ENCODE measurements at places on chromosomes 7 and 10. TPM values are rescaled to one million over a fixed set of nuclear protein-coding genes. Genes with fewer than 3 reads are reported as not detected.

The DNAJC30 gene
- 11.6 TPM for total RNA-seq

DNA sequence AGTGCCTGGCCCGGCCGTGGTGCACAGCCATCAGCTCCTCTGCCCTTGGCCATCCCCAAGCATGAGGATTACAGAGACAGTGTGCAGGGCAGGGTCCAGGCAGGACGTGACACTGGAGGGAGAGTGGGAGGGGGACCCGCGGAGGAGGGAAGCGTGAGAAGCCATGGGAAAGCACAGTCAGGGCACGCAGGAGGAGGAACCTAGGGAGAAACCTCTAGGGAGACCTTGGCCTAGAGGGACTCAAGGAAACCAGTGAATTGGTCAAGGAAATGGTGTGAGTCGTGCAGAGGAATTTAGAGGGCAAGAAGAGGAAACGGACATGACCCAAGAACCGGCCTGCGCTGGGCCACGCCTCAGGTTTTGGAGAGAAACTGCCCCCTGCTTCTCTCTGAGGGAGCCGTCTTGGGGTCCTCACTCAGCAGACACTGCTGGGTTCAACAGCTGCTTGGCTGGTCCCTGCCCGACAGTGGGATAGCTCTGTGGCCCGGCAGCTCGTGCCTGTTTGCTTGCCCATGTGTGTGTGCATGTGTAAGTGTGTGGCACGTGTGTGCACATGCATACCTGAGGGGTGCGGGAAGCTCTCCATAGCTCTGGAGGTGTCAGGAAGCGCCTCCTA is 3.2 kb downstream of the OPN4 start:
- no peak for DNase-seq

DNA sequence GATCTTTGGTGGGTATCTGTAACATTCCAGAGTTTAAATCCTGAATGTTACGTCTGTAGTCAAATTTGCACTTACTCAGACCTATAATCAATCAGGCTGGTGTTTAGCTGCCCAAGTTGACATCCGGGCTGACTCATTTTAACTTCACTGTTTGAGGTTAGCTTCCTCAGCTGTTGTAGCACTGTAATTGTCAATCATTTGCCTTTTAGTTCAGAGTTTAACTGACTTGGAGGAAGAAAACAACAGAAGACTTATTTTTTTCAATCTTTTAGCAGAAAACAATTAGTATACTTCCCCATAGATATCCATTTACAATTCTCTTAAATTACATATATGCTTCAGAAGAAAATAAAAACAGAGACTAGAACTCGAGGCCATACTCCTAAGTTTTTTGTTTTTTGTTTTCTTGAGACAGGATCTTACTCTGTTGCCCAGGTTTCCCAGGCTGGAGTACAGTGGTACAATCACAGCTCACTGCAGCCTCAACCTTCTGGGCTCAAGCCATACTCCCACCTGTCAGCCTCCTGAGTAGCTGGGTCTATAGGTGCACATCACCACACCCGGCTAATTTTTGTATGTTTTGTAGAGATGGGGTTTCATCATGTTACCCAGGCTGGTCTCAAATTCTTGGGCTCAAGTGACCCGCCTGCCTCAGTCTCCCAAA is 38.5 kb upstream of the LRRC17 start:
- peak; percentile 19 for DNase-seq

The TAS2R3 gene
- 0.99 TPM for total RNA-seq

The SLC16A12 gene
- not detected for total RNA-seq

The MMD2 gene
- not detected for total RNA-seq

The AGAP6 gene
- 27.6 TPM for total RNA-seq

DNA sequence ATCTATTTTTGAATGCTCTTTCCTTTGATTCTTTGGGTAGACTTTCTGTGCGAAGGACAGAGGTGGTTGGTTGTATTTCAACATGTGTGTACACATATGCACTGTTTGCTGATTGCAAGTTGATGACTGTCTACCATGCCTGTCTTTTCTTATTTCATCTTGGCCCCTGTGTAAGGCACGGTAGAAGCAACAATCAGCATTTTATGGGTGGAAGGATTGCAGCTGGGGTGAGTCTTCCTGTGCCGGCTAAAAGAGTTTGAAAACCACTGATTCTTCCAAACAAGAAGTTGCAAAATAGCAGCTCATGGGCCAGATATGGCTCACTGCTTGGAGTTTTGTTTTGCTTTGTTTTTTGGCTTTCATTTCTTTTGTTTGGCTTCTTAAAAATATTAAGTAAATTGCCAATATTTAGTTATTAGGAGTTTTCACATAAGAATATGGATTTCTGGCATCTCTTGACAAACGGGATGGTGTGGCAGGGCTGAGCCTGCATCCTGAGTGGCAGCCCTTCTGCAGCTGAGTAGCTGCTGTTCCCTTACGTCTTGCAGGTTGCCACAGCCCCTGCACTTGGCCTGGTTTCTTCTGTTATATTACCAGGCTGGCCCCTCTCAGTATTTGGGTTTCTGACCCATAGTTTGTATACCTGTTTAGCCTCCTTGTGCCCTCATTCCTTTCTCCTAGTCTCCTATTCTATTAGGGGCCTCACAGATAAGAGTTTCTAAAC is 7.2 kb downstream of the ZNF862 start:
- DNase-seq = no peak

GRCh38 chr7:423312-424260 is 96.1 kb downstream of the PDGFA start:
- no peak for DNase-seq

GRCh38 chr7:141280100-141280499 is 206.2 kb downstream of the TMEM178B start:
- DNase-seq = no peak

- DNase-seq = no peak
Observed at GRCh38 chr10:44814929-44815328, 96.2 kb upstream of the TMEM72 start.

GRCh38 chr7:11831736-11832495 is at the start of gene THSD7A:
Gene THSD7A (minus strand): TSS chr7:11832198. CDS start chr7:11831946, 252 bp downstream.
- DNase-seq = no peak

GRCh38 chr7:135209225-135209834 is 2.0 kb downstream of the WDR91 start:
- DNase-seq = no peak
